ENCODE measurements at places on chromosomes 5 and 9.

- H3K27me3 ChIP-seq, result no peaks in the 10 kb centered on the region
- no peaks in the 10 kb centered on the region for H3K4me1 ChIP-seq
- H3K27ac ChIP-seq, result no peak overlapping the region
- no peak for DNase-seq
- H3K4me3 ChIP-seq, result no peak overlapping the region
These were observed 70.4 kb upstream of the NEK6 start for GRCh38 chr9:124187311-124187710.

GRCh38 chr5:35236770-35237169 is 6.5 kb upstream of the PRLR start:
- no peaks in the 10 kb centered on the region for H3K36me3 ChIP-seq
- H3K27me3 ChIP-seq, result peaks cover 4% of the 10 kb centered on the region
- H3K4me1 ChIP-seq, result no peaks in the 10 kb centered on the region
- no peak overlapping the region for H3K4me3 ChIP-seq
- H3K27ac ChIP-seq, result no peak overlapping the region
- DNase-seq, result no peak

DNA sequence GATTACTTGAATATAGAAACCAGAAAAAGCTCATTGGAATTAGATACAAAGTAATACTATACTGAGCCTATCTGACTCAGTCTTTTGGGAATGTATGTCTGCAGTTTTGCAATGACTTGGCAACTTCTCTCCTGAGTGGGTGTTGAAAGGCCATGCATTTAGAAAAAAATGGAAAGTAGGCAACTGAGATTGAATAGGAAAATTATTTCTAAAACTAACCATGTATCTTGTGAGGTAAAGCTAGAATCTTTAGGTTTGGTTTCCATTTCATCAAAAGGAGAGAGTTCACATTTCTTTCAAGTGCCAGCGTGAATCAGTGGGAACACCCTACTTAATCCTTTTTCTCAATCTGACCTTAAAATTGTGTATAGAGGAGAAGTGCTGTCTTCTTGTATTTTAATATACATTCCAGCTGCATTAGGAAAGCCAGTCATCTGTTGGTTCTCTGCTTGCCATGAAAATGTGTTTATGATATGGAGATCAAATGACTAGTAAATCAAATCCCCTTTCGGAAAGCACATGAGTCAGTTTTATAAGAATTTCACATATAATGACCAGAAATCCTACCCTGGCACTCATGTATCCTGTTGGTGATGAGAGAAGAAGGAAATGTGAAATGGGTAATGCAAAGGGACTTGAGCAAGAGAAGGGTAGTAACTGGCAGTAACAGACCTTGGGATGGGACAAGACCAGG is 30.4 kb downstream of the NFX1 start:
- DNase-seq, result no peak
- H3K27ac ChIP-seq, result no peak overlapping the region
- no peaks in the 10 kb centered on the region for H3K4me1 ChIP-seq
- no peaks in the 10 kb centered on the region for H3K27me3 ChIP-seq
- H3K36me3 ChIP-seq, result peaks cover 67% of the 10 kb centered on the region

GRCh38 chr5:116964438-116964837 is 389.8 kb upstream of the SEMA6A start:
- no peak overlapping the region for H3K27ac ChIP-seq
- H3K27me3 ChIP-seq, result no peaks in the 10 kb centered on the region
- no peak overlapping the region for H3K4me3 ChIP-seq
- H3K36me3 ChIP-seq, result no peaks in the 10 kb centered on the region
- H3K4me1 ChIP-seq, result no peaks in the 10 kb centered on the region
- DNase-seq, result no peak

DNA sequence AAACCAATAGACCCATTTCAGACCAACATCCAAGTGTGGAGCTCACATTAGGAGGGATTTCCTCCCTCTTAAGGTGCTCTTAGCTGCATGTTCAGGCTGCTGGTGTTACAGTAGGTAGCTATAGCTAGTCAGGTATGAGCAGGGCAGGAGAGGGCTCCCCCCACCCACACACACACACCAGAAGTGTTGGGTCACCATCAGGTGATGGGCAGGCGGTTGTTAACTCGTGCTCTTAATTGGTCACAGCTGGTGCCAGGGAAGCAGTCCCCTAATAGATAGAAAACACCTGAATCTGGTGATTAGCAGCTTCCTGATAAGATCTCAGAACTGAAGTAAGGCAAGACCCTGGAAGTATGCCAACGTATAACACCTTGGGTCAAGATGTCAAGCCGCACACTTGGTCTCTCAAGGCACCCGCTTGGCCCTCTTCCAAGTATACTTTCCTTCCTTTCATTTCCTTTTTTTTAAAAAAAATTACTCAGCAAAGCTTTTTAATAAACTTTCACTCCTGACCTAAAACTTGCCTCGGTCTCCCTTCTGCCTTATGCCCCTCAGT is 532.4 kb downstream of the DNAH5 start:
- H3K27me3 ChIP-seq, result no peaks in the 10 kb centered on the region
- H3K4me3 ChIP-seq, result no peak overlapping the region

DNA sequence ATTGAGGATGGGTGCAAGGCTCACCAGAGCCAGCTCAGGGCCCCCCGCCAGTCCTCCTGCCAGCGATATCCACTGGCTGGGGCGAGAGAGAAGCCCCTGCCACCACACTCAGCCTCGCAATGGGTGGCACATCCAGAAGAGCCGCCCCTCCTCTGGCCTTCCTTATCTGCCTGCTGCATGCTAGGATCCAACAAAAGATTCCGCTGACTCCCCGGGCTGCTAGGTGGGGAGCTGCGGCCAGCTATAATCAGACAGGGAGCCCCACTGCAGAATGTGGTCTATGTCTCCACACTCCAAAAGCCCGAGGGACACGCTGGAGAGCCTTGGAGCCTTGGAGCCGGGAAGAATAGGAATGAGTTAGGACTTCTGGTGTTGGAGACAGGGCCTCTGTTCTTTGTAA is 32.8 kb downstream of the COL23A1 start:
- no peaks in the 10 kb centered on the region for H3K4me1 ChIP-seq
- no peak overlapping the region for H3K4me3 ChIP-seq
- DNase-seq, result no peak
- no peak overlapping the region for H3K27ac ChIP-seq

- no peaks in the 10 kb centered on the region for H3K27me3 ChIP-seq
- no peaks in the 10 kb centered on the region for H3K36me3 ChIP-seq
- no peak for DNase-seq
- H3K4me3 ChIP-seq, result no peak overlapping the region
- H3K4me1 ChIP-seq, result no peaks in the 10 kb centered on the region
These were observed 48.7 kb downstream of the RUSC2 start for GRCh38 chr9:35538361-35539234.

GRCh38 chr5:60259730-60260129 is 366.2 kb upstream of the PDE4D start:
- no peaks in the 10 kb centered on the region for H3K36me3 ChIP-seq
- DNase-seq, result no peak
- H3K27me3 ChIP-seq, result no peaks in the 10 kb centered on the region
- no peak overlapping the region for H3K4me3 ChIP-seq
- no peaks in the 10 kb centered on the region for H3K4me1 ChIP-seq

DNA sequence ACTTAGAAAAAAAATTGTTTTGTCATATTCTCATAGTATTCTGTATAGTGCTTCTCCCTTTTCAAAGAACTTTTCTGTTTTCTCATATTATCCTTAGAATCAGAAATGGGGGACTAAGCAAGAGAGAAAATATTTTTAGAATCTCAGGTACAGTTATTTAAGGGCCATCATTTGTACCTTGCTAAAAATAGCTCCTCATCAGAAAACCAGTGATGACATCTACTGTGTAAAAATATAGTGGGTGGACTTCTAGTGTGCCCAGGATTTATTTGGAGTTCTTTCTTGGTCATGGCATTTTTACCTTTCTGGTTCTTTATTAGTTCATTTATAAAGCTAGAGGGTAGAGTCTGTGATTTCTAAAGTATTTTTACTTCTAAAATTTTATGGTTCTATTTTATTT is 82.5 kb downstream of the CSNK1G3 start:
- no peak for DNase-seq
- peaks cover 5% of the 10 kb centered on the region for H3K36me3 ChIP-seq
- no peaks in the 10 kb centered on the region for H3K27me3 ChIP-seq
- H3K4me3 ChIP-seq, result no peak overlapping the region
- no peak overlapping the region for H3K27ac ChIP-seq

- DNase-seq, result no peak
- no peaks in the 10 kb centered on the region for H3K4me1 ChIP-seq
- no peak overlapping the region for H3K27ac ChIP-seq
- no peaks in the 10 kb centered on the region for H3K27me3 ChIP-seq
- H3K4me3 ChIP-seq, result no peak overlapping the region
These were observed 60.3 kb downstream of the STX17 start for GRCh38 chr9:99966716-99967115.

DNA sequence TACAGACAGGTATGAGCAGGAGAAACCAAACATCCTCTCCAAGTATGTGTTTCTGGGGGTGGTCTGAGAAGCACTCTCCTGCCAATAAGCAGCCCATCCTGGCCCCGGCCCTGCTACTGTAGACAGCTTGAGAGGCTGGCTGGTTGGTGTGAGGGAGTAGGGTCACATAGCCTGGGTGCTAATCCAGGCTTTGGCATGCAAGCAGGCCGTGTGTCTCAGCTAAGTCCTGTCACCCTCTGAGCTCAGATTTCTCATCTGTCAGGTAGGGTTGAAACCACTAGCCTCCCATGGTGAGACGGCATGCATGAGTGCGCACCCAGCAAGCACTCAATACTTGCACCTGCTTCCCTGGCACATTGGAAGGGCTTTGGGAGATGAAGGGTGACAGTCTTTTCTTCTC is 49.8 kb upstream of the PHYKPL start:
- no peaks in the 10 kb centered on the region for H3K36me3 ChIP-seq
- no peak for DNase-seq
- no peak overlapping the region for H3K4me3 ChIP-seq
- no peak overlapping the region for H3K27ac ChIP-seq

- H3K36me3 ChIP-seq, result no peaks in the 10 kb centered on the region
- H3K27me3 ChIP-seq, result no peaks in the 10 kb centered on the region
- no peaks in the 10 kb centered on the region for H3K4me1 ChIP-seq
- H3K4me3 ChIP-seq, result no peak overlapping the region
- H3K27ac ChIP-seq, result no peak overlapping the region
These were observed 27.3 kb downstream of the NME5 start for GRCh38 chr5:138111937-138112336.

DNA sequence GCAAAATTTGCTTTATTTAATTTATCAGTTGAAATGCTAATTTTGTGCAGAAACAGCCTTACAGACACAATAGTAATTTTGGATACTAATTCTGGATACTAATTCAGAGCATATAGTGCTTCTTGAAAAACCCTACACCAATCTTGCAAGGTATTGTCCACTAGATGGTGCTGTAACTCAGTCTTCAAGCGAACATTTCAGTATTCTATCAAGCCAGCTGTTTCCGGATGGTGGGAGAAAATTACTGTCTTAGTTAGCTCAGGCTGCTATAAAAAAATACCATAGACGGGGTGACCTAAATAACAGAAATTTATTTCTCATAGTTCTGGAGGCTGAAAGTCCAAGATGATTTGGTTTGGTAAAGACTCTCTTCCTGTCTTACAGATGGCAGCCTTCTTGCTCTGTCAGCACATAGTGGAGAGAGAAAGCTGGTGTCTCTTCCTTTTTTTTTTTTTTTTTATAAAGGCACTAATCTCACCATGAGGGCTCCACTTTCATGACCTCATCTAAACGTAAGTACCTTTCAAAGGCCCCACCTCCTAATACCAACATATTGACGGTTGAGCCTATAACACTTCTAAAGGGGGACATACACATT is 1306.5 kb upstream of the CDH9 start:
- H3K4me3 ChIP-seq, result no peak overlapping the region
- H3K27me3 ChIP-seq, result no peaks in the 10 kb centered on the region
- no peaks in the 10 kb centered on the region for H3K36me3 ChIP-seq
- H3K27ac ChIP-seq, result no peak overlapping the region

GRCh38 chr9:134800791-134801339 is 79.7 kb upstream of the FCN2 start:
- H3K27ac ChIP-seq, result no peak overlapping the region
- H3K4me3 ChIP-seq, result no peak overlapping the region
- H3K27me3 ChIP-seq, result peaks cover 3% of the 10 kb centered on the region
- no peaks in the 10 kb centered on the region for H3K36me3 ChIP-seq
- no peaks in the 10 kb centered on the region for H3K4me1 ChIP-seq

DNA sequence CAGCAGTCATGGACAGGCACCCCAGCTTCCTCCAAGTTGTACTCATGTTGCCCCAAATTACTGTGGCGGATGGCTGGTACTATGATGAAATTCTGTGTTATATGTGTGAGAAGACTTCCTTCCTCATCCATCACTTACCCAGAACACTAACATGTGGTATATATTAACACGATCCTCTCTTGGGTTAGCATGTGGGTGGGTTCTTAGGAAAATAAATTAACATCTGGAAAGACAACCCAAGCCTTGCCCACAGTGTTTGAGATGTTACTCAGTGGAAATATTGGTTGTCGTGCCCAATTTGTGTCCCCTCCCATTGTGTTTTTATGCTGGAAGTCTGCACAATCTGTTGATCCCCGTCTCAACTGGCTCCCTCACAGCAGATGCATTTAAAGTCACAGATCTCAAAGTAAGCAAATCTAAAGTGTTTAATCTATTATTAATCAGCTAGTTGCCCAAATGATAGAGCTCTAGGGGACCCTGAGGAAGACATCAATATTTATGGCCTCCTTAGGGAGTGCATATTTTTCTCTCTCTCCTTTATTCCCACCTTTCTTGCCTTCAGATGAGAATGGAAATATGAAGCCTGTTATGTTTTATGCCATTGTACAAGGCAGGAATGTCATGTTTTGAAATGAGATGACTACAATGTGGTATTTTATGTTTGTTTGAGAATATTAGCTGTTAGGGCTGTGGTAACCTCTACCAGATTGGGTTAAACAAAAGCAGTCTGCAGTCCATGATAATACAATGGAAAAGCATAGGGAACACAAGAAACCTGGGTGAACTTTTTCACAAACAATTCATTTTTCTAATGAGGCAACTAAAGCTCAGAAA is 93.9 kb downstream of the GRIA1 start:
- no peaks in the 10 kb centered on the region for H3K27me3 ChIP-seq
- H3K4me1 ChIP-seq, result no peaks in the 10 kb centered on the region
- no peak for DNase-seq
- no peak overlapping the region for H3K4me3 ChIP-seq
- H3K36me3 ChIP-seq, result no peaks in the 10 kb centered on the region
- H3K27ac ChIP-seq, result no peak overlapping the region

DNA sequence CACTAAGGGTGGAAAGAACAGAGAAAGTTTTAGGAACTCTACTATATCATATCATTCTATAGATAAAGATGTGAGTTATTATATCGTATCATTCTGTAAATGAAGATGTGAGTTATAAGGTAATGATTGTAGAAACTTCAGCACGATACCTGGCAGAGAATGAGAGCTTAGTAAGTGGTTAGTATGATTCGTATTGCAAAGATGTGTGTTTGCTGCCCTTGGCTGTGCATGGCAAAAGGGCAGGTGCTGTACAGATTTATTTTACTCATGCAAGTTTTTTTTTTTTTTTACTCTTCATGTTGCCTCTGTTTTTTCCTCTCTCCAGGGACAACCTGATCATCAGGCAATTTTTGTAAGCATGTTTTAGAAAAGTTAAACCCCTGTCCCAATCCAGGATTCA is 83.3 kb downstream of the EGFLAM start:
- DNase-seq, result no peak
- H3K27me3 ChIP-seq, result no peaks in the 10 kb centered on the region
- no peak overlapping the region for H3K27ac ChIP-seq
- no peak overlapping the region for H3K4me3 ChIP-seq
- H3K36me3 ChIP-seq, result no peaks in the 10 kb centered on the region

- H3K27me3 ChIP-seq, result peaks cover 2% of the 10 kb centered on the region
- H3K4me1 ChIP-seq, result no peaks in the 10 kb centered on the region
- no peak for DNase-seq
These were observed 95.1 kb downstream of the NMUR2 start for GRCh38 chr5:152309926-152310450.

- no peaks in the 10 kb centered on the region for H3K36me3 ChIP-seq
- H3K4me3 ChIP-seq, result no peak overlapping the region
- no peaks in the 10 kb centered on the region for H3K27me3 ChIP-seq
- DNase-seq, result no peak
These were observed 56.4 kb downstream of the NTNG2 start for GRCh38 chr9:132218208-132218607.
